Activated CD4-positive, alpha-beta T cell treated with anti-CD3 and anti-CD28 coated beads, Interleukin-2, amount 10 ng/mL, durations not matched to agents 7 days and 5 days (primary cell): ENCODE measurements at places on chromosomes 7 and 10. TPM values are rescaled to one million over a fixed set of nuclear protein-coding genes. Genes with fewer than 3 reads are reported as not detected.

GRCh38 chr7:47941136-47941844, 7.0 kb downstream of the PKD1L1 start:
- no peak for DNase-seq

GRCh38 chr7:48085433-48085791, 3.7 kb upstream of the UPP1 start:
- DNase-seq: no peak

- DNase-seq: peak; percentile 41
Measured at GRCh38 chr10:99619851-99620710, at the start of gene SLC25A28. SLC25A28 (minus strand) TSS chr10:99620439; CDS start chr10:99620335, 104 bp downstream.

DNA sequence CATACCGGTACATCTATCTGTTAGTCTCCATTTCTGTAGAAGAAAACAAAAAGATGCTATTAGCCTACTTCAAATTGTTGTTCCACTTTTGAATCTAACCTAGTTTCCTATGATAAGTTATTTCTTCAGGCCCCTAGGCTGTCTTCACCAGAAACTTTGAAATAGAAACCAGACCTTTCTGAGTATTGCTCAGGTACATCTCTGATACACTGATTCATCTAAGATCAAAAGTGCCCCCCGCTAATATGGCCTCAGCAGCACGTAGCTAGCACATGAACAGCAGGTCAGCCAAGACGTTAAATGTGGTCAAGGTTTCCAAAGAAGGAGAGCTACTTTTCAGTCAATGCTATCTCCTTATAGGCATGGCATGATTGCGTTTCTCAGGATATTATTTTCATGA, 23.6 kb downstream of the CTAGE6 start:
- DNase-seq: no peak

DNA sequence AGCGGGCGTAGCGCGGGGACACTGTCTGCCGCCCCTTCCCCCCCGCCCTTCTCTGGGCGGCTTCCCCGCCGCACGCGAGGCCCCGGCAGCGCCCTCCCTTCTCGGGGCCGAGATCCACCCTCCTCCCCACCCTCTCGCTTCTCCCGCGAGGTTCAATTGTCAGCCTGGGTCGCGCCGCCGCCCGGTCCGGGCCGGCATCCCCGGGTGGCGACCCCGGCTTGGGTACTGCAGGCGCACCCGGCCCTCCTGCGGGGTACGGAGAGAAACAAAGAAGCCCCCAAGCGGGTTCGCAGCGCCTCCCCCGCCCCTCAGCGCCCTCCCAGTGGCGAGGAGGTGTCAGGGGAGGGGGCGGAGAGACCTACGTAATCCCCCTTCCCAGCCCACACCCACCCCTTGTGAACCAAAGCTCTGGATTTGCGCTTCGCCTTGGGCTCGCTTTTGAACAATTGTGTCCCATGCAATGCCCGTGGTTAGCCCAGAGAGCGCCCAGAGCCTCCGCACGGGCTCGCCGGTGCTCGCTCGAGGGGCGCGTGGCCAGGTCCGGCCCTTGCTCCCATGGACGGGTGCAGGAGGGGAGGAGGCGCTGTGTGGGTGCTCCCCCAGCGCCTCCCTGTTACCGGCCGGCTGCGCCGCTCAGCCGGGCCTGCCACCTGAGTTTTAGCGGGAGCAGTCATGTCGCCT, 634 bp downstream of the HECW1 start:
- DNase-seq: no peak

The SP8 gene
- not detected for total RNA-seq

DNA sequence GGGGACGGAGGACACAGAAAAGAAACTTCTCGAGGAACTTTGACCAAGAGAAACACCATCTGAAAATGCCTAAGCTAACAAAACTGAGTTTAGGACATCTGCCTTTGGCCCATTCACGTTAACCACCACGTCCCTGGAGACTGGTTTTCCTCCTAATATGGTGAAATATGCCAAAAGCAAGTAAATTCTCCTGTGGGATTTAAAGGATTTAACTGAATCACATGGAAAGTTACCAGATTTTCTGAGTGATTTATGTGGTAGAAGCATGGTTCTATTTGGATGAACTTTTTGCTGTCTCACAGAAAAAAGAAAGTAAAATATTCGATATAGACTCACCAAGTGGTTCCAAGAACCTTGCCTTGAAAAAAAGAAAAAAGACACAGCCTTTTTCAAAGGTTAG, 30.4 kb upstream of the BMPER start:
- DNase-seq: no peak

- DNase-seq: no peak
Measured at GRCh38 chr10:8070440-8070839, 16.0 kb downstream of the GATA3 start.
